ENCODE measurements at places on chromosomes 16 and 17. TPM values are rescaled to one million over a fixed set of nuclear protein-coding genes. Genes with fewer than 3 reads are reported as not detected.

The CIAO3 gene
- 11.8 TPM for polyA plus RNA-seq

The KRT12 gene
- not detected for polyA plus RNA-seq

The SSTR5 gene
- polyA plus RNA-seq: not detected

The TBC1D3C gene
- polyA plus RNA-seq: not detected

The ZNF624 gene
- polyA plus RNA-seq: 0.29 TPM

The KLHL10 gene
- 0.15 TPM for polyA plus RNA-seq

The SULT1A3 gene
- polyA plus RNA-seq: 10.8 TPM

The TPPP3 gene
- polyA plus RNA-seq: 83.5 TPM

The PLA2G10 gene
- not detected for polyA plus RNA-seq

The PRSS8 gene
- not detected for polyA plus RNA-seq

The RNF227 gene
- polyA plus RNA-seq: 0.59 TPM

The NPIPB8 gene
- not detected for polyA plus RNA-seq

The TOM1L1 gene
- not detected for polyA plus RNA-seq

The KRT40 gene
- polyA plus RNA-seq: not detected

The QPRT gene
- 4.7 TPM for polyA plus RNA-seq

The SHISA6 gene
- not detected for polyA plus RNA-seq

The OTOA gene
- 0.23 TPM for polyA plus RNA-seq

The CD300LB gene
- 68.9 TPM for polyA plus RNA-seq

The TPSAB1 gene
- polyA plus RNA-seq: not detected

The DOC2B gene
- polyA plus RNA-seq: 0.01 TPM

The ATP6V0A1 gene
- polyA plus RNA-seq: 55.1 TPM

The DHRS7C gene
- polyA plus RNA-seq: not detected

The FKBP10 gene
- not detected for polyA plus RNA-seq

The KRTAP9-2 gene
- polyA plus RNA-seq: not detected

The TEX19 gene
- not detected for polyA plus RNA-seq

The AARS1 gene
- 16.6 TPM for polyA plus RNA-seq

The FBXL16 gene
- polyA plus RNA-seq: 0.49 TPM

The PPY gene
- not detected for polyA plus RNA-seq

The HID1 gene
- not detected for polyA plus RNA-seq

The NDE1 gene
- 26.0 TPM for polyA plus RNA-seq

All from CD14-positive monocyte (primary cell).